ENCODE measurements at places on chromosomes 3 and 15.

DNA sequence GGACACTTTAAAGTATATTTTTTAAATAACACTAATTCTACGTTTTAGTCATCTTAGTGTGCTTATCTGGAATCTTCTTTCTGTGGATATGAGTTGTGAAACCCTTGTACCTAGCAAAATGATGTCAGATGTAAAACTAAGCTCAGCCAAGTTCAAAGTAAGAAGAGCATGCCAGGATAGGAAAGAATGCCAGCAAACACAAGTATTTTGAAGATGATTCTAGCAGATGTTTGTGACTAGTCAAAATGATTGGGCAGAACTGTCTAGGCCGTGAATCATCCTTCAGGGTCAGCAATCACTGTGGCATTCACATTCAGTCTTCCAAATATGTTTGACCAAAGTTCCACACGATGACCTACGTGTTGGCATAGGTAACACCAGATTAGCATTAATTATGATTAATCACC, 5.4 kb upstream of the PLOD2 start:
- DNase-seq, result no peak

GRCh38 chr15:42385206-42385979, 26.1 kb downstream of the CAPN3 start:
- no peak for DNase-seq

DNA sequence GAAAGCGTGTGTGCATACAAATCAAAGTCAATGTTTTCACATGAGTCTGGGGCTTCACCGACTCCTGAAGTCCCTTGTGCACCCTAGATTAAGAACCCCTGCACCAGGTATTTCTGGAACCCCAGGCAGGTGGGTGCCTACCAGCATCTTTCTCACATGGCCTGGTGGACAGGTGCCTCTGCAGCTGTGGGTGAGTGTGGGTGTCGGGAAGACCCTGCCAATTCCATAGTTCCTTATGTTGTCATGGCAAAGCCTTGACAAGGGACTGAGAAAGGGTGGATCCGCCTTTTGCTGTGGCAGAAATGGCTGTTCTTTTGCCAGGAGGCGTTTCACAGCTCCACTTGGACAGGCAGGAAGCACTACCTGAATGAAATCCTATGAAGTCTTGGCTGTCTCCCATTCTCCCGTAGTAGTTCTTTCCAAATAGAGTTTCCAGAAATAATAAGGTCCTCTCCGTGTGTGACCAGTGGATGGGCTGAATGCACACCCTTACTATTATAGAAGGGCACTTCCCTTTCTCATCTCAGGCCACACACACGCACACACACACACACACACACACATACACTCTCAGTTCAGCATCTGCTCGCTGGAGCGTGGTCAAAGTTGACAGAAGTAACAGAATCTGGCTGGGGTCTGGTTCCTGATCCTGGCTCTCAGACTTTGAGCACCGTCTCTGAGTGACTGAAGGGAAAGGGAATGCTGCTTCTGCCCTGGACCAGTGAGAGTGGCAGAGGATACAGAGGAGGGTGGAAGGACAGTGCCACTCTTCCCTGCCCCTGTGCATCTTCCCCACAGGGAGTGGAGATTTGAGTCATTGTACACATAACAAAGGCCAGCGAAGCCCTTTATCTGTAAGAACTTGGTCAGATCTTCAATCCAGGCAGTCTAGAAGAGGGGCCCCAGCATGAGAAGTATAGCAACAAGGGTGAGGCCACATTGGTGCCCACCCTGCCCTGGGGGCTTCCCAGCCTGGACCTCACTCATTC, 38.7 kb downstream of the PDIA5 start:
- DNase-seq, result no peak

DNA sequence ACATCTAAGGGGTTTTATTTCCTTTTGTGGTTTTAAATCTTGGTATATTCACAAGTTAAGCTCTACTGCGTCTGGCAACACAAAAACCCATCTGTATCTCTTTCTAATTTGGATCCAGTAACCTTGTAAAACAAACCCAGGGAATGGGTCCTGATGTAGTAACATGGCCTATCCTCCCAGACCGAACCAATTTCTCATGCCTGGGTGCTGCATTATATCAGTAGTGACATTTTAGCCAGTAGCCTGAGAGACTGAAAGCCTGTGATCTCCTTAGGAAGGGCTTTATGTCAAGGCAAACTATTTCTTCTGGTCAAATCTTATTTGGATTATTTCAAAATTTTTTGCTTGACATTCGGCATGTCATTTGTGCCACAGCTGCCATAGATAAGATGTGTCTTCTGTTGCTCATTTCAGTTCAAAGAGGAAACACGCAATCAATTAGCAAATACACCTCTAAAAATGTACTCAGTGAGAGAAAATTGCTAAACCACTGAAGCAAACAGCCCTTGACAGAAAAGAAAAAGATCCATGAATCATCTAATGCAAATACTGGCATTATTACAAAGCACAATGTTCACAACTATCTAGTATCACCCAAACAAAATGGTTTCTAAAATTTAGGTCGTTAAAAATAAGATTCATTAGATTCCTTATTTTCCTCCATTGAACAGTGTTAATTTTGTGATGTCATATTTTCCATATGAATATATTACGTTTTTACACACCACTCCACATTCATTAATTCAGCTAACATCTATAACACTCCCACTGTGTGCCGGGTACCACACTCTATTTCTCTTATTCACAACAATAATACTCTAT, 4.0 kb downstream of the NPTN start:
- peak; percentile 27 for DNase-seq

DNA sequence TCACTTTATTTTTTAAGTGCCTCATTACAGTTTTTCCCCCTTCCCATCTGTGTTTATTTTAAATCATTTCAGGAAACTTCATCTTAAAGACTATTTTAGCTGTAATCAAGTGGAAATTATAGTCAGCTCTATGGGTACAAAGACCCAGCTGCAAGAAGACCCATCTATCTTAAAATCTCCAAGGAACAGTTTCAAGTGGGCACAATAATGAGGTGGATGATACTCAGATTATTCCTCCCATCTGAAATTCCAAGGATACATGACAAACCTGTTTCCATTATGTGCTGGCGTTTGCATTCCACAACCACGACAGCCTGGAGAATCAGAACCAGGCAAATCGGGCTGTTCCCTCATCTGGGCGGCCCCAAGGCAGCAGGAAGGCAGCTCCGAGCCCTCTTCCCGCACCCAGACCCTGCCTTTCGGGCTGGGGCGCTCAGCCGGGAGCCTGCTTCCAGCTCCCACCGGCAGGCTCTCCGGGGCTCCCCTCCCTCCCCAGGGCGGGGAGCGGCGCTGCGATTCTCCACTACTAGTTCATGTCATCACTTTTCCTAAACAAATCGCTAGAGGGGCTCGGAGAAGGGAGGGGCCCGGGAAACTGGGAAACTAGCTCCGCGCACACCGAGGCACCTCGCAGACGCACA, at the start of gene MGLL:
MGLL (minus strand) TSS at position 475 of the 641 bp plus-strand sequence; CDS start at position 278, 197 bp downstream.
- no peak for DNase-seq

DNA sequence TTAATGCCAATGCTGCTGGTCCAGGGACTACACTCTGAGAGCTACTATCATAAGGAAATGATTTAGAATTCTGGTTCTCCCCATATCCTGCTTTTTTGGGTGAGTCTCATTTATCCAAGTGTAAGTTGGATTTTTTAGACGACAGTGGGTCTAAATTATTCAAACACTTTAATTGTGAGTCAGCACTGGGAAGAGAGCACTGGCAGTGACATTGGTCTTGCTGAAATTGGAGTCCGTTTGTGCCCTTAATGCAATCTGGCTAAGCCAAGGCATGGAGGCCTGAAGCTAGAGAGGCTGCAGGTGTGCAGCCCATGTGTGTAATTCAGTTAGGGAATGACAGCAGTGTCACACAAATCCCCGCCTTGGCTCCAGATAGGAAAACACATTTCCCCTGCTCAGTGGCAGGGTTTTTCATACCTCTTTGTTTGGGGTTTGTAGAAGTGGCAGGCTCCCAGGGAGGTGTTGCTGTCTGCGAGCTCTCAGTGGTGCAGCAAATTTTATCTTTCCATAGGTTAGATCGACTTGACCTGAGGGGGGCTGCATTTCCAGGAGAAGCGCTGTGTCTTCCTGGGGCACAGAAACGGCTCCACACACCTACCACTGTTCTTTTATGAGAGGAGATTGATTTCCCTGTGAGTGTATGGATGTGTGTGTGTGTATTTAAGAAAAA, 197.7 kb downstream of the CD47 start:
- no peak for DNase-seq

DNA sequence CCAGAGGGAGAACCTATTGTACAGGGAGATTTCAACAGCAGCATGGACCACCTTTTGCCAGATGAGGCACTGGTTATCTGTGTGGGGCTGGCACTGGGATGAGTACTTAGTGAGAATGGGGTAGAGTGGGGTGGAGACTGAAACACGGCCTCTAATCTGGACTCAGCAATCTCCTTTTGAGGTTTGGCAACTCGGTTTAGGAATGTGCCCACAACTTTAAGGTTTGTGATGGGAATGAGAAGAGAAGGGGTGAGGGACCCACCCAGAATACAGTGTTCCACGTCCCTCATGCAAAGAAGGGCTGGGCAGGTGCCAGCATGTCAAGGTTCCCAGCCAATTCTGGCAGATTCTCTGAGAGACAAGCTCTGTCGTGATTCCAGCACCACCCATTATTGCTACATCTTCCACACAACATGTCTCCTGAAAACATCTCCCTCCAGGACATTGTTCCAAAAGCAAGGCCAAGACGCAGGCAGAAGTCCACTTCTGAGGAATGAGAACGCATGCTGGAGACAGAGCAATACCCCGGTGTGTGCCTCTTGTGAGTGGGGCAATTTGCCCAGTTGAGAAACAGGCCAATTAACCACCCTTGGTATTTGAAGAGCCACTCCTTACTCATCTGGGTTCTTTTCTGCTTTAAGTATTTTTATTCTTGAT, 37.5 kb upstream of the CCR4 start:
- DNase-seq, result no peak

- DNase-seq, result no peak
These were observed 66.0 kb downstream of the SPTSSB start for GRCh38 chr3:161305095-161305991.

Data from NCI-H1436 treated with DMSO at 0.1 percent for 48 hours (cell line).